ENCODE measurements at places on chromosomes 2 and 18. TPM values are rescaled to one million over a fixed set of nuclear protein-coding genes. Genes with fewer than 3 reads are reported as not detected.

GRCh38 chr2:3532941-3533340, 13.6 kb upstream of the ADI1 start:
- DNase-seq, result no peak

SKA1 gene
- 22.1 TPM for total RNA-seq

GRCh38 chr18:49446481-49446880, 14.0 kb downstream of the DYM start:
- no peak for DNase-seq

IL36B gene
- total RNA-seq, result not detected

- no peak for DNase-seq
Observed at GRCh38 chr2:147483911-147484310, 360.9 kb upstream of the ACVR2A start.

- no peak for DNase-seq
Observed at GRCh38 chr2:60925994-60926740, 44.8 kb downstream of the REL start.

- no peak for DNase-seq
Observed at GRCh38 chr2:119739580-119740255, 20.0 kb upstream of the PTPN4 start.

KCNG3 gene
- total RNA-seq, result 0.26 TPM

DNA sequence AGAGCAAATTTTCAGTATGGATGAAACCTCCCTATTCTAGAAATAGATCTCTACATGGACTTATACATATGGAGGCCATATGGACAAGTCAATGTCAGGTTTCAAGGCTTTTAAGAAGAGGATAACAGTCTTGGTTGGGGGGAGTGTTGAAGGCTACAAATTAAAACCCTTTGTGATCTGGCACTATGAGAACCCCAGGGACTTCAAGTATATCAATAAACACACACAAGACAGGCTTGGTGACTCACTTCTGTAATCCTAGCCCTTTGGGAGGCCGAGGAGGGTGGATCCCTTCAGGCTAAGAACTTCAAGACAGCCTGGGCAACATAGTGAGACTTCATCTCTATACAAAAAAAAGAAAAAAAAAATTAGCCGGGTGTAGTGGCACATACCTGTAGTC, 127.2 kb upstream of the SP5 start:
- no peak for DNase-seq

COLEC11 gene
- total RNA-seq, result 0.47 TPM

DNA sequence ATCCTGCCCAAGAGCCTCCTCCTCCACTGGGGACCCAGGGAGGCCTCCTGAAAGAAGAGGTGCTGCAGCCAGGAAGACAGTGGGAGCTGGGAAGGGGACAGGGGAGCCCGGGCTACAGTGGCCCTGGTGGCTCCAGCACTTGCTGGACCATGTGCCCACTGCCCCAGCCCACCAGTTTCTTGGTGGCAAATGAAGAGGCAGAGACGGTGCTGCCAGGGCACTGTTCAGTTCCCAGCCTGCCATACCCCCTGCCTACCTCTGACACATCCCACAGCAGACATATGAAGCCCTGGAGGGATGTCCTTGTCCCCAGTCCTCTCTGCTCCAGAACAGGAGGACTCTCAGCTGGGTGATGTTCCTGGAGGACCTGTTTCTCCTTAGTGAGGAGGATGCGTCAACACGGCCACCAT, 3.7 kb downstream of the RAMP1 start:
- DNase-seq, result no peak

GRCh38 chr2:241279413-241279812, 36.1 kb downstream of the HDLBP start:
- no peak for DNase-seq

DNA sequence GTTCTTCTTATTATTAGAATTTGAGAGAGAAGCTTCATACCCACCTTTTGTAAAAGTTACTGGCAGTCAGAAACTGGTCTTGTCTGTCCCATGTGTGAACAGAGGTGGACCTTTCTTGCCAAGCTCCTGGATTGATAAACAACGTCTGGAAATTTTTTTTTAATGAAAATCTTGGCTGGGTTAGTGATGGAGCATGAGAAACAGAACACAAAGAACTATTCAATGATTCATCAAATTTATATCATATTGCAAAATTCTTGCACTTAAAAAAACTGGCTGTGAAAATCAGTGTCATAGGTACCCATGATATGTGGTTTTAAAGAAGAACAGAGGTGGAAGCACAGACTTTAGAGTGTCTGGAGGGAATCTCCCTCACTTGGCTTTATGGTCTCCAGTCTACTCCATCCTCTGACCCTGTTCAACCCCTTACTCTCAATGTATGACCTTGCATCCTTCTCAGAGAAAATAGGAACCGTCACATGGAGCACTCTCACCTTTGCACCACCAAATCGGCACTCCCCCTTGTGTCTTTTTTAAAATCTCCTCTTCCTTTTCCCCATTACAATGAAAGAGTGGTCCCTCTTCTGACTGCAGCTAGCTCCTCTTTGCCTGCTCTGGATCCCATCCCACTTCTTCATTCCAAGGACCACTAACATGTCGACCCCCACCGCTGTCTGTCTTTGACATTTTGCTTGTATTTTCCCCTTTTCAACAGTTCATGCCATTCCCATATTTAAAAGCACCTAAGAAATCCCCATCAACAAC, 58.2 kb downstream of the COPS8 start:
- no peak for DNase-seq

DNA sequence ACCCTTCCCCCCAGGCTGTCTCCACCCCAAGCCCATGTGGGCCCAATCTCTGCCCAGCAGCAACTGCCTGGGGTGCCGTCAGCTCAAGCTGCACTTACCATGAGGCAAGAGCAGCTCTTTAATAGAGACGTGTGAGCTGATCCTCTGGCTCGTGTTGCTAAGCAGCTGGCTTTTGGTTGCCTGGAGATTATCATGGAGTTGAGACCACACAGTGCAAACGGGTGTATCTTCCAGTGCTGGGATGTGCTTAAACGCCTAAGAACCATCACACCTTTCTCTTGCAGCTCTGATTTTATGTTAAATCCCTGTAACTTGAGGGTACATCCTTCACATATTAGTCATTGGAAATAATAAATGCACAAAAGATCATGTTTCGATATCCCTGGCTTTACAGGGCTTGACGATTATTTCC, 271.1 kb downstream of the PRKCE start:
- no peak for DNase-seq

DNA sequence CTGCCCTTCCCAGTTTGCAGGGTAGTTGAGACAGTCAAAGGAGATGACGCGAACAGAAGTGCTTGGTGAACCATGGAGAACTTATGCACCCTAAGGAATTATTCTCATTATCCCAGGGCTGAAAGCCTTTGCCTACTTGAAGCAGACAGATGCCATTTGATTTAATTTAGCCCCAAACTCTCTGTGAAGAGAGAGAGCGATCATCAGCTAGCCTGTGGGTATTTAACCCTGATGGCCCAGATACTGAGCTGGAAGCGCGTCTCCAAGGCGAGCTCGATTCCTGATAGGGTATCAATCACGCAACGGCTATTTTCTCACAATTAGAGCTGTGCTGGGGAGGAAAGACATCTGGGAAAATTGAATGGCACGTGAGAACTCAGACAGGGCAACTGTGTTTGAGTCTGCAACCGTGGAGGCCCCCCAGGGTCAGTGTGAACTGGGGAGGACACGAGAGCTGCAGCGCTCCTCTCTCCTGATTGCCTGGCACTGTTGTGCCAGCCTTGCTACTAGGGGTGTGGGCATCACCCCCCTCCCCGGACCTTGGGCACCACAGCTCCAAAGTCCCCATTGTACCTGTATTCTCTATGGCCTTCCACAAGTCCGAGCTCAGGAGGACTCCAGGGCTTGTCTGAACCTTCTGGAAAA, 73.2 kb downstream of the CAPN13 start:
- no peak for DNase-seq

GRCh38 chr18:73714466-73714865, 433.2 kb downstream of the FBXO15 start:
- no peak for DNase-seq

DNA sequence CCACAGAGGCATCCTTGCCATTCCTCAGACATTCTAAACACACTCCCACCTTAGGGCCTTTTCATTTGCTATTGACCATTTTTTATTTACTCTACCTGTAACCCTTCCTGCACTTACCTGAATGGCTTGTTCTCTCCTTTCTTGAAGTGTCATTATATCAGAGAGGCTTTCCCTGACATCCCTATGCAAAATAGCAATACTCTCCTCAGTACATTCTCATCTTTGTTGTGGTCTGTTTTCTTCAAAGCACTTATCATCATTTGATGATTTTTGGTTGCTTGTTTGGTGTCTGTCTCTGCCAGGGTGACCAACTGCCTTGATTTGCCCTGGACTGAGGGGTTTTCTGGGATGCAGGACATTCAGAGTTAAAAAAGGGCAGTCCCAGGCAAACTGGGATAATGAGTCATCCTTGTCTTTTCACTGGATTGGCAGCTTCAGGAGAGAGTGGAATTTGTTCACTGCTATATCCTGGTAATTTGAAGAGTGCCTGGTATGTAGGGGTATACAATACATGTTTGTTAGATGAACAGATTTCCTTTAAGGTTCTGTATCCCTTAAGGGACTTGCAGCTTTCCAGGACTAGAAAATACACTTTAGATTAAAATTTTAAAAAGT, 102.4 kb downstream of the BABAM2 start:
- no peak for DNase-seq

EIF2AK3 gene
- total RNA-seq, result 22.8 TPM

PRSS56 gene
- not detected for total RNA-seq

GPR55 gene
- total RNA-seq, result 0.38 TPM

GRCh38 chr2:120701499-120701898, 34.2 kb upstream of the GLI2 start:
- no peak for DNase-seq

MROH2A gene
- total RNA-seq, result not detected

All from activated CD4-positive, alpha-beta T cell treated with anti-CD3 and anti-CD28 coated beads, Interleukin-2, amount 10 ng/mL, durations not matched to agents 24 days and 14 days (primary cell).